ENCODE measurements at places on chromosomes 6 and 20.

GRCh38 chr20:62485062-62485700, 9.4 kb upstream of the GATA5 start:
- DNase-seq: no peak

DNA sequence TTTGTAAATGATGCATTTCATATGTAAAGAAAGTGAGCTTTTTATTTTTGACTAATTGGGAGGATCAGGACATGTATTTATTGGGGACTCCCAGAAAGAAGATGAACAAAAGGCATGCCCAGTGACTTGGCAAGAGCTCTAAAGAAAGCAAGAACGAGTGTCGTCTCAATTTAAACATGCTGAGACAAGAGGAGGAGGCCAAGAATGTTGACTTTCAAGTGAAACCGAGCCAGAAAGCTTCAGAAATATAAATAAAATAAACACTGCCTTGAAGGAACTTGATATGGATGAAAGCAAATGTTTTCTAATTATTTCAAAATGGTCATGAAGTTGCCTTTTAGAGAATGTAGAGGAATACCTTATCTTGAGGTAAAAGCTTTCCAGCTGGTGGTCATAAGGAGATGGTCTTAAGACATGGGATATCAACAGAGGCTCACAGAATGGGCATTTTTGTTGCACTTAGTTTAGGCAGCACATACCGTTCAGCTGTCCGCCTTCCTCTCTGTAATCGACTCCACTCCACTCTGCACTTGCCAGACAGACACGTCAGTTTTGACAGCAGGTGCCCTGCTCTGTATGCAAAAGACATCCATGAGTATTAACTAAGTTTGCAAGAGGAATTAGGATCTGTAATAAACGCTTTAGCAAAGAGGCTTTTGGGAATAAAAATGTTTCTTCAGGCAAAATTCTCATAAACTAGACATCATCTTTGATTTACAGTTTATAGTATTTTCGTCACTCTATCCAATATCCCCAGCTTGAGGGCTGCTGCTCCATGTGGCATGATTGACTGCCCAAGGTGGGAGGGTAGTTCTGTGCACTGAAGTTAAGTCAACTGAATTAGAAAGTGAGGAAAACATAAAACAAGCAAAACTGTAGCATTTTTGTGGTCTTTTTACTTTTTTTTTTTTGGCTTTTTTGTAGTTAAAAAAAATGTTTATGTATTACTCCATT, 613.1 kb downstream of the PKHD1 start:
- no peak for DNase-seq

DNA sequence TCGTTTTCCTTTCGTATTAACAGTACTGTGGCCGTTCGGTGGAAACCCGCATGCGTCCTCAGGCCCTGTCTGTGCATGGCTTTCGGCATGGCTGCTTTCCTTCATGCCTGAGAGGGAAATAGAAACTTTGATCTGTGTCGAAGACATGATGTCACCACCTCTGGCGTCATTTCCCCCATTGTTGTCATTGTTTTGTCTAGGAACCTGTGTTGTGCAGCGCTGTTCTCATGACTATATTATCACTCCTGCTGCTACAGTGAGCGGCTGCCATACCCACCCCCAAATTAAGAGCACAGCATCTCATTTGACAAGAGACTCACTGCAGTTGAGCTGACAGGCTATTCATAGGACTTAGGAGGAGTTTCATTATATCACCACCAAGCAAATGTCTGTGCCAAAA, 172.3 kb downstream of the TMEM242 start:
- DNase-seq: no peak

DNA sequence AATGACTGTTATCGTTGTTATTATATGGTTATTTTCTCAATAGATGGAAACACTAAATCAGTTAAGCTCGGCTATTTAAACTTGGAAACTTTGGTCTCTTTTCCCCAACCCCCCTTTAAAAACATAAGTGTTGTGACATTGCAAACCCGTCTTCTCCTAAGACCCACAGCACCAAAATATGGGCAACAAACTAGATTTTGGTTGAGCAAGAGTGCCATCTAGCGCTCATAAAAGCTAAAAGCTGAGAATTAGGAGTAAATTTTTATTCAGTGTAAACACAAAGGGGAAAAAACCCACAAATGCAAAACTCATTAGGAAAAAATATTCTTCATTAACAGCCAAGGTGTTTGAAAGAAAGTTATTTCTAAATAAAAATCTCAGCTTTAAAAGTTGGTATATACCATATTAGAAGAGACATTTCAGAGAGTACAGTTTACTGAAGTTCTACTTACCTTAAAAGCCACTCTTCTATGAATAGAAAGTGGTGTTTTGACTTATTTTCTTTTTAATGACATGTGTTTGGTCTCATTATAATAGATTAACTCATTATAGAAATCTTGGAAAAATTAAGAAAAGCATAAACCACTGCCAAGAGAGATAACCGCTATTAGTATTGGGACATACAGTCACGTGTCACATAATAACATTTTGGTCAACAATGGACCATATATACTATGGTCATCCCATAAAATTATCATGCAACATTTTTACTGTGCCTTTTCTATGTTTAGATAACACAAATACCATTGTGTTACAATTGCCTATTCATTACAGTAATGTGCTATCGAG, 21.1 kb downstream of the SESN1 start:
- DNase-seq: peak; percentile 29

GRCh38 chr6:149268768-149269167, 48.7 kb upstream of the TAB2 start:
- no peak for DNase-seq

DNA sequence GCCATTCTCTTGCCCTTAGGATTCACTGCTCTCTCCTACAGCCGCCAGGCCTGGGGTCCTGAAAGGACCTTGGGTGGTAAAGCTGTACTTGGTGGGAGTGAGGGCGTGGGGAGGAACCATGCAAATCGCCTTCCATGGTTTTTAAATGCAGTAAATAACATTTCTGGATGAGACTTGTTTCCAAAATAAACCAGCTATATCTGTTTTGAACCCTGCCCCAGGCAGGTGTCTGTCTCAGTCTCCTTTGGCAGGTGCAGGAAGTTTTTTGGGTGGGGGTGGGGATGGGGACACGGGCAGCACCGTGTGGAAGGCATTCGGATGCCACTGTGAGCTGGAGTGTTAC, 14.3 kb downstream of the ITPA start:
- no peak for DNase-seq

- DNase-seq: no peak
Measured at GRCh38 chr6:105897131-105897530, 189.0 kb upstream of the PRDM1 start.

DNA sequence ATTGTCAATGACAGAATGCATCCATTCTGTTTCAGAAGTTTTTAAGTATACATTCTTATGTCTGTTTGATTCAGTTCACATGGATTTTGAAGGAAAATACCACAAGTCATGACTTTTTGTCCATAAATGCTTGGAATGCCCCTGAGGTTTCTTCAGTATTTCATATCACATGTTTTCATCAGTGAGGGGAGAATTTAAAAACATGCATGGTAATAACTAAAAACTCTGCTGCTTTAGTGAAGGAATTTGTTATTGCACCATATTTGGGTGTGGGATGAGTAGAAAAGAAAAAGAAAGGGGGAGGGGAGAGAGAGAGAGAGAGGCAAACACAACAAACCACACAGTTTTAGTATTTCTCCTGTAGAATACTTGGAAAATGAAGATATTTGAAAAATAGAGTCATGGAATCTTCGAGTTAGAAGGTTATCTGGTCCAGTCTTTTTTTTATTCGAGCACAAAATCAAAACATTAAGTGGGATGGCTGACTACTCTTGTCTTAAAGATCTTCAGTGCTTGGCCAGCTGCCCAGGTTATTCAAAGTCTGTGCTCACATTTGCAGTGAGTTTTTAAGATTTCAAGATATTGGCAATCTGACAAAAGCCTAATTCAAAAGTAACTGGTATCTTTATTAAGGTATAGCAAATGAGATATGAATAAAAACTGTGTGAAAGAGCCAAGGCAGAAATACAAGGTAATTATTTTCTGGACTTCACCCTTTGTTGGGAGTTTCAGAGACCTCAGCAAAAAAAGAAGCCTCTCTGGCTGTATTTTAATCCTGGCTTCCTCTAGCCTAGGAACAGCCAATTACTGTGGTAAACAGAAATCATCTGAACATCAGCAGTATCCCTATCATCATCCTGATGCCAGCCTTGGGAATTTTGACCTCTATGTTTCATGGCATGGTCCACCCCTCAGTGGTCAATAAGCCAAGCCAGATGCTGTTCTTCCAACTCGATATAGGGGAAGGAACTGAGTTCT, 687.9 kb upstream of the CITED2 start:
- DNase-seq: no peak

GRCh38 chr6:90431576-90431975, 134.9 kb upstream of the BACH2 start:
- no peak for DNase-seq

DNA sequence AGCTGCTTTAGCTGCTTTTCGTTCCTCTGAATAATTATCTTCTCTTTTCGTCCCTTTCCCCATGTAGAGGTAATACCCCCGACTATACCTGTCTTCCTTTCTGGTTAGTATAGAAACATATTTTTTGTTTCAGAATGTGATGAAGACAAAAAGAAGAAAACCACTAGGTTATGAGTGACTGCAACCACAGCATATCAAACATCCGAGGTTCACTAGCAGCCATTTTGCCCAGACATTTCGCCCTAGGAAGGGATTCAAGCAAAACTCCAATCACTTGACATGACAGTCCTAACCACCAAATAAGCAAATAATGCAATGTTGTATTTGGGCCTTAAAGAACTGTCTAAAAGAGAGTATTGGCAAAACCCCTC, 9.4 kb downstream of the SNX5 start:
- no peak for DNase-seq

DNA sequence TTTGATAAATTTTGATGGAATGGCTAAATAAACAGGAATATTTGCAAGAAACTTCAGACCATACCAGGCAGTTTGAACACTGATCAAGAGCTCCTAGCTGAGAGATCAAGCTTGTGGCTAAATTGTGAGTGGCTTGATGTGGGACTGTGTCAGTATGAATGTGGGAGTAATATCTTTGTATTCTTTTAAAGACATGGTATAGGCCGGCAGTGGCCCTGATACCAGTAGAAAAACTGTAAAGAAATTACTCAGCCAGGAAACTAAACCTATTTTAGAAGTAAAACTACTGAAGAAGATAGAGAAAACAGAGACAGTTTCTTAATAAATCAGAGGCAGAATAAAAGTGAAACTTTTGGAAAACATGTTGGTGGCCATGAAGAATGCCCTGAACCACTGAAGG, 608.4 kb upstream of the SYNCRIP start:
- no peak for DNase-seq

GRCh38 chr20:5626603-5627002, 123.6 kb upstream of the SHLD1 start:
- DNase-seq: no peak

DNA sequence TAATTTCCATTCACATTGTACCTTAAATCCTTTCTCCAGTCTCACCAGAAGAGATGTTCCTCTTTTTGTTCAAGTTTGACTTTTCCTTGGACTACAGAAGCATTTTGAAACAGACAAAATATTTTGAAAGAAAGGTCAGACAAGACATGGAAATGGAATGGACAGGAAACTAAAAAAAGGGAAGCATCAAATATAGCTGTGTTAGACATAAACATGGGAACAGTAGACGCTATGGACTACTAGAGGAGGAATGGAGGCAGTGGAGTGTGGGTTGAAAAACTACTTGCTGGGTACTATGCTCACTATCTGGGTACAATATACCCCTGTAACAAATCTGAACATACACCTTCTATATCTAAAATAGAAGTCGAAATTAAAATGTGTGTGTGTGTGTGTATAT, 4.1 kb upstream of the FAM135A start:
- DNase-seq: no peak

GRCh38 chr6:133555685-133556084, 314.5 kb downstream of the EYA4 start:
- no peak for DNase-seq
